ENCODE measurements at places on chromosomes 2 and 18. TPM values are rescaled to one million over a fixed set of nuclear protein-coding genes. Genes with fewer than 3 reads are reported as not detected.

GRCh38 chr2:182128821-182129707 lies 143.4 kb downstream of the PPP1R1C start:
- DNase-seq = no peak

BOLA3 gene
- total RNA-seq = 62.9 TPM

- DNase-seq = no peak
Measured at GRCh38 chr18:26545335-26546123, 2.8 kb downstream of the KCTD1 start.

DNA sequence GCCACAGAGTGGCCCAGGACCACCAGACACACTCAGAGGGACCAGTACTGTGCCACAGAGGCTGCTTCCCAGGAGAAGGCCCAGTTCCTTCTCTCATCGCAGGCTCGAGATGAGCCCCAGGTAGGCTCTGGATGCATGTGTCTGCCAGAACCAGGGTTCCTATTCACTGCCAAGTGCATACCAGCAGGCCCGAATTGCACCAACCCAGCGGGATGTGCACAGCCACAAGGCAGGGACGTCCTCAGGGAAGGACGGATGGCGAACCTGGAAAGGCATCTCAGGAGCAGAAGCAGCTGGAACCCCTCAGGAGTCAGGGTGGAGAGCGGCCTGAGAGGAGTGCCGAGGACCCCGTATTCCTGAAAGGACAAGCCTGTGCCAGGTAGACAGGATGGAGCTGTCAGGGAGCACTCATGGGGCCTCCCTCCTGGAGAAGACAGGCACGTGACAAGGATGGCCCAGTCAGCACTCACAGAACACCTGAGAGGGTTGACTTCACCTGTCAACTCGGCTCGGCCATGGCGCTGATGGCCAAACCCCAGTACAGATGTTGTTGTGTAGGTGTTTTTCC lies 73.7 kb downstream of the PTGR3 start:
- DNase-seq = no peak

DNA sequence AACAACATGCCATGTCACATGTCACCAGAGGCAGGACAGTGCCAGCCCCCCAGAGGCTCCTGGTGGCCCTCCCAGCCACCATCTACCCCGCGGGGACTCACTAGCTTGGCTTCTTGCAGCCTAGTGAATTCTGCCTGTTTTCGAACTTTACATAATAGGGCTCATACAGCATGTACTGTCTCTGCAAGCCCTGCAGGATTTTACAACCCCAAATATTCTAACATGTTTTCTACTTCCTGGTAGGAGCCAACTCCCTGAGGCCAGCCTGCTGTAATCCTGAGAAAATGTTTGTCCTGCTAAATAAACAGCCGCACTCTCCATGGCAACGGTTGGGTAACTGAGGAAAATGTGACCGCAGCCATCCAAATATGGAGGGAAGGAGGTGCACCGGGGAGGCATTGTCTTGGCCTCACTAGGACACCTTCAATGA lies 2.7 kb downstream of the PER2 start:
- DNase-seq = no peak

- DNase-seq = no peak
Measured at GRCh38 chr2:136091899-136092298, 26.1 kb downstream of the CXCR4 start.

DNA sequence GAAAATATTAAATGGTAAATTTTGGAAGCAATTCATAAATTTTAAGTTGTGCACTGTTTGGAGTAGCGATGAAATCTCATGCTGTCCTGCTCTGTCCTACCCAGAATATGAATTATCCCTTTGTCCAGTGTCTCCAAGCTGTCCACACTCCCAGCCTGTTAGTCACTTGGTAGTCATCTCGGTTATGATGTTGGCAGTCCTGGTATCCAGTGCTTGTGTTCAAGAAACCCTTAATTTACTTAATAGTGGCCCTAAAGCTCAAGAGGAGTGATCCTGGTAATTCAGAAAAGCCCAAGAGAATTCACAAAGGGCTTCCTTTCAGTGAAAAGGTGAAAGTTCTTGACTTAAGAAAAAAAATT lies 71.8 kb upstream of the STAM2 start:
- DNase-seq = no peak

POLR1A gene
- 46.6 TPM for total RNA-seq

- DNase-seq = no peak
Measured at GRCh38 chr2:173572848-173573247, 218.2 kb downstream of the CDCA7 start.

NFE2L2 gene
- 106 TPM for total RNA-seq

VAMP8 gene
- 52.6 TPM for total RNA-seq

GRCh38 chr2:152472481-152472887 lies 137.5 kb downstream of the FMNL2 start:
- no peak for DNase-seq

ERMN gene
- total RNA-seq = not detected

GRCh38 chr2:19207452-19207851 lies 151.0 kb downstream of the OSR1 start:
- no peak for DNase-seq

GRCh38 chr18:62720048-62720447 lies 4.7 kb downstream of the PHLPP1 start:
- DNase-seq = no peak

GRCh38 chr2:28995765-28996750 lies 15.0 kb downstream of the TOGARAM2 start:
- DNase-seq = no peak

GRCh38 chr2:213016984-213017351 lies 134.4 kb downstream of the IKZF2 start:
- no peak for DNase-seq

- no peak for DNase-seq
Measured at GRCh38 chr2:74457549-74458131, 598 bp upstream of the WBP1 start.

SLC8A1 gene
- 0.07 TPM for total RNA-seq

ATOH8 gene
- 0.74 TPM for total RNA-seq

DNA sequence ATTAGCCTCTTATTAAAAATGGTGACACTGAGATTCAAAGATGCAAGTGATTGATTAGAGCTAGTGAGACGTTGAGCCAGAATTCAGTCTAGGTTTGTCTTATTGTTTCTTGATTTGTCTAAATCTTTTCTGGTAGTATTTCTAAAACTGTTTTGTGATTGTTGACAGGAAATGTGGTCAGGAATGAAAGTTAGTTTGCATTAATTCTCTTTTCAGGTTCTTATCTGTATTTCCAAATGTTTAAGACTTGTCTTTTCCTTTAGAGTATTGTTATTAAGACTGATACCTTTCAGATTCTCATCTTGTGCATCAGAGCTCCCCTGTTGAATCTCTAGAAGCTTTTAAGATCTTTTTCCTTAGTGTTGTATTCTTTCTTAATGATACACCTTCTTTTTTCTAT lies 89.3 kb downstream of the MBD5 start:
- DNase-seq = no peak

TSPYL6 gene
- not detected for total RNA-seq

DNA sequence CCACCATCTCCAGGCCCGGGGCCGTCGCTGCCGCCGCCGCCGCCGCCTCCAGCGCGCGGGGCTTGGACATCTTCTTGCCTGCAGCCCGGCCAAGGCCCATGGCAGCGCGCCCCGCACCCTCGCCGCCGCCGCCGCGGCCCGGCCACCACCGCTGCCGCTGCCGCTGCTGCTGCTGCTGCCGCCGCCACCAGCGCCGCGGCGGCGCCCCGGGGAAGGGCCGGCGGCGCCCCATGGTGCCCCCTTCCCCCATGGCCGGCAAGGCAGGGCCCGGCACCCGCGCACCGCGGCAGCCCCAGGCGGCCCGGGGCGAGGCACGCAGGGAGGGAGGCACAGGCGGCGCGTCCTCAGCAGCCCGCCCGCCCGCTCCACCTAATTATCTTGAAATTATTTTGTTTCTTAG lies 3057.4 kb downstream of the RPIA start:
- no peak for DNase-seq

DNA sequence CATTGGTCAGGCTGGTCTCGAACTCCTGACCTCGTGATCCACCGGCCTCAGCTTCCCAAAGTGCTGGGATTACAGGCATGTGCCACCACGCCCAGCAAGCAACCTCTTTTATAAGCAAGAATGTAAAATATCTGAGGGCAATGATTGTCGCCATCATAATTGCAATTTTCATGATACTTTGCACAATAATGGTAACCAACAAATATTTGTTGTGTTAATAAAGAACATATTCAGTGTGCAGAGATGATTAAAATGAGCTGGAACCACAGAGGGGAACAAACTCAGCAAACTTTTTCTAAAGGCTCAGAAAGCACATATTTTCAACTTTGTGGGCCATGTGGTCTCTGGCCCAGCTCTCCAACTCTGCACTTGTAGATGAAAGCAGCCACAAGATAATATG lies 115.2 kb upstream of the SIX2 start:
- no peak for DNase-seq

LONRF2 gene
- total RNA-seq = 1.6 TPM

- DNase-seq = no peak
Measured at GRCh38 chr2:55869637-55870325, 53.8 kb downstream of the EFEMP1 start.

GRB14 gene
- total RNA-seq = 6.3 TPM

DNA sequence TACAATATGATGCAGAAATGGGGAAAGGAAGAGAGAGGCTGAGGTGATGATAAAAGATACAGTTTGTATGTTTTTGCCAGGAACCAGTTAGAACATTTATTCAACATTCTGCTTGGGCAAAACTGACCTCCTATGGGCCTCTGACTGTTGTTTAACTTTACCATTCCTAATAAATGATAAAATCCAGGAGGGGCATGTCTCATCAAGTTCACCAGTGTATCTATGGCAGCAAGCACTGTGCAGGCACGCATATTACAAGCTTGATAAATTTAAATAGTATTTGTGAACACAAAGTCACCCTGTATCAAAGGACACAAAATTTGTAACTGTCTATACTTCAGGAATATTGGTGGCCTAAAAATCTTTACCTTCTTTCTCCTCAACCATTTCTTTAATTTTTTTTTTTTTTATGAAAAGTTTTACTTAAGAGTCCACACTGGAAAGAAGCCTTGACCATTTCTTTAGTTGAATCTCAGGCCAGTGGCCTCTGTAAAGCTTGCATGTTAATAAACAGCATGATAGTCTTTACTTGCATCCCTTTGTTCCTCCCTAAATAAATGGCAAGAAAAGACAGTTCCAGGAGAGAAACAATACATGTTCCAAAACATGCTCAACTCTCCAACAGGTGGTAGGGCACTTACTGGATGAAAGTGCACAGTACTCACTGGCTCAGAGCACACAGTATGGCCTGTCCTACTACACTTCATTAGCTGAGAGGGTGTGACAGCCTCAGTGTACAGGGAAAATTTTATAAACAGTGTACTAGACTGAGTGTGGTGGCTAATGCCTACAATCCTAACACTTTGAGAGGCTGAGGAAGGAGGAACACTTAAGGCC lies 52.3 kb downstream of the SOS1 start:
- no peak for DNase-seq
